ENCODE measurements at places on chromosomes 7 and 10.

DNA sequence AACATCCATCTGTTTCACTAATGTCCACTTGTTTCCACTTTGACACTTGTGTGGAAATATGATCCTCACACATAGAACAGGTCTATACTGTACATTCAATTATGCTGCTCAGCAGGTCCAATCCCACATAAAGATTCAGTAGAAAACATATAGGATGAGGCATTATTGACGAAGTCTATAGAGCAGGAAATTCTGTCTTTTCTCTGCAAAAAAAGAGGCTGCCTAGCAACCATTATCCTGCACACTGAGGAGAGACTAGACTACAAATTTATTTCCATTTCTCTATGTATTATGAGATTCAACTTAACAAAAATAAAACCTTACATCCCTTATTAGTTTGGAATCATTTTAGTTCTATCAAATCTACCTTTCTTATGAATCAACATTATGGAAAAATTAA is 204.6 kb upstream of the POM121L12 start:
- no peak for DNase-seq

DNA sequence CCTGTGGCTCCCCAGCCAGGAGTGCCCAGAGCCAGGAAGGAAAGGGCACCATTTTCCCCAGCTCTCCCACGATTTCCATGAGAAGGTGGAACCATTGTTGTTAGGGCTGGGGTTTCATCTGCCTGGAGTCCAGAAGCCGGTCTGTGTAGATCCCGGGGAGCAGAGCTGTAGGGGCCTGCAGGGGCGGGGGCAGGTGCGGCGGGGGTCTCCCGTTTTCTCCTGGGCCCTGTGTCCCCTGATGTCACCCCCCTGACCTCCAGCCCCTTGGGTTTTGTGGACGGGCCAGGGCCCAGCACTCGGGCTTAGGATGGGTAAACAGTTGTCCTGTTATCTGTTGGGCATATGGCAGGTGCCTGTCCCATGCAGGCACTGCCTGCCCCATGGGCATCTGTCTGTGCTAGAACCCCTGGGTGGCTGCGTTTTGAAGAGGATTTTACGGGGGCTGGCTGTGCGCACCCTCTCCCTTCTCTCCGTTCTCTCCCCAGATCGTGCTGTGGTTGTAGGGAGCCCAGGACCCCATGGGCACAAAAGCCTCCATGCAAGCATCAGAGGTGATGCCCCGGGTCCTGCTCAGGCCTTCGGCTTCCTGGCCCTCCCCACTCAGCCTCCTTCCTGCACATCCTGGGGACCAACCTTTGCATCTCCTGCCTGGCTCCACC is 158.8 kb downstream of the WDR37 start:
- no peak for DNase-seq

DNA sequence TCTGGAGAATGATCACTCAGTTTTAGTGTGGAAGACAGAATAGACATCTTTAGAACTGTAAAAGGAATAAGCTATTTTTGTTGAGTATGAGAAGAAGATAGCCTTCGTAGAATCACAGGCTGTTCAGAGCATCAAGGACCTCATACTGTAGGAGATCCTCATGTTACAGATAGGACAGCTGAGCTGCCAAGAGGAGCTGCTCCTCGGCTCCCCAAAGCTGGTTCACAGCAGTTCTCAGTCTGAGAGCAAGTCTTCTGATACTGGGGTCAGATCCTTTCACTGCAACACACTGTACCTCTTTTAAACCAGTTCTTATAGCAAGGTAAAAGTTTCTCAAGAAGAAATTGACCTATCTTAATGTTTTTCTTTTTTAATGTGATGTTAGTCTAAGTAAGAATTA is 17.1 kb downstream of the CCNY start:
- no peak for DNase-seq

- peak; percentile 33 for DNase-seq
These were observed 31.2 kb downstream of the SMNDC1 start for GRCh38 chr10:110273474-110273873.

GRCh38 chr10:44990965-44991364 is 9.8 kb upstream of the ZNF22 start:
- DNase-seq, result no peak

GRCh38 chr7:33671531-33672262 is 233.6 kb upstream of the BMPER start:
- no peak for DNase-seq

DNA sequence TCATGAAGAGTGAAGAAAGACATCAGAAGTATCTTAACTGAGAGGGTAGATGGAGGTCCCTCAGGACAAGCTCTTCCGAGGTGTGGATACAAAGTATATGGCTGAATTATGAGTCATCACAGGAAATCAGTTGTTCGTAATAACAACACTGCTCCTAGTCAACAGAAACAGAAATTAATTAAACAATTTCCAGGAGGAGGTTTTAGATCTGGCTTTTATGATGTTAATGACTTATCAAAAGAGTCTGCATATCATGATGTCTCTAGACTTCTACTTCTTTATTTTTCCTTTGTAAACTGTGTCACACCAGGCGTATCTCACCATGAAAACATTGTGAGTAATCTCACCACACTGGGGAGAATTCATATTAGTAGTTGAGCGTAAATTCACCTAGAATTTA is 31.2 kb downstream of the OSBPL3 start:
- peak; percentile 46 for DNase-seq

DNA sequence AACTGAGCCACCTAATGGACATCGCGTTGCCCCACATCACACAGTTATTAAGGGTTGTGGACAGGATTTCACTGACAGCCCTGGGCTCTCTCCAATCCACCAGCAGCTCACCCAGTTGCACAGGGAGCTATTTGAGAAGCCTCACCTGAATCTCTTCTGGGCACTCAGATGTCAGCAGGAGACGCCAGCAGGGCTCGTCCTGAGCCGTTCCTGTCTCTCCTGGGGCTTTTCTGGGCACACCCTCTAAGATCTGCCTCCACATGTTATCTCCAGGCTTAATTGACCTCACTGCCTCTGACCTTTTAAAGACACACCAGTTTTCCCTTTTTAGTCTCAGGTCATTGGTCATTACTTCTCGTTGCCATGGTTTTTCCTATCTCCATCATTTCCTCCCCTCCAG is 63.0 kb downstream of the GRID1 start:
- no peak for DNase-seq

- DNase-seq, result no peak
These were observed 2.2 kb downstream of the FGFBP3 start for GRCh38 chr10:91907033-91907594.

- peak; percentile 71 for DNase-seq
These were observed 41.4 kb upstream of the MAP3K8 start for GRCh38 chr10:30392564-30392990.

GRCh38 chr7:145698526-145699262 is 417.9 kb upstream of the CNTNAP2 start:
- DNase-seq, result no peak

DNA sequence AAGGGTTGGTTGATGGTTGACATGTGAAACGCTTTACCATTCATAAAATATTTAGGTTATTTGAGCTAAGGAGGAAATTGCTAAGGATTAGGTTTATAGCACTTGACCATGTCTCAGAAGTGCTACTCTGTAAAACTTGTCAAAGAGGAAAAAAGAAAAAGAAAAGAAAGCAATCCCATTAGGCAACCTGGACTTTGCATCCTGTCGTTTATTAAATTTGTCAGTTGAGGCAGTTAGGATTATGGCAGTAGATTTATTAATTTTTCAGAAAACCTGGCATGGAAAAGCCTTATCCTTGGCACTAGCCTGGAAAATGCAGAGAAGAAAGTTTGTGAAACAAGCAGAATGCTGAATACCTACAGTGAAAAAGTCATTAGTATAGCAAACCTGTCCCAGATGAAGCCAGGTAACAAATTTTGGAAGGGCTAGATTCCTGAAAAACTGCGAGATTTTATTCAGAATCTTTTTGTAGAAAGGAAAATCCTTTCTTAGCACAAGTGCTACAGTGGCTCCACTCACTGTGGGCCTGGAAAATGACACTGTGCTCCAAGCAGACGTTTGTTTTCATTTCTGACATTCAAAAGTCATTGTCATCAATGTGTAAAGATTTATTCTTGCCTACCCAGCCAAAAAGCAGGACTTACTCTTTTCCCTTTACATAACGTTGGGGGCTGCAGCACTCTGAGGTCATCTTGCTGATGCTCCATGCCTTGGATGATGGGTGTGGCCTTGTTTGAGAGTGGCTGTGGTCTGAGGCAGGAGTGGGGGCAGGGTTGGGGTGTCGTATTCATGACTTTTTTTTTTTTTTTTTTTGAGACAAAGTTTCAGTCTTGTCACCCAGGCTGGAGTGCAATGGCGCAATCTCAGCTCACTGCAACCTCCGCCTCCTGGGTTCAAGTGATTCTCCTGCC is 664.9 kb downstream of the SUGCT start:
- DNase-seq, result peak; percentile 22

- no peak for DNase-seq
These were observed 4.4 kb downstream of the PSPH start for GRCh38 chr7:56046721-56047445.

GRCh38 chr10:73359492-73359891 is 828 bp upstream of the CFAP70 start:
- DNase-seq, result peak; percentile 29

DNA sequence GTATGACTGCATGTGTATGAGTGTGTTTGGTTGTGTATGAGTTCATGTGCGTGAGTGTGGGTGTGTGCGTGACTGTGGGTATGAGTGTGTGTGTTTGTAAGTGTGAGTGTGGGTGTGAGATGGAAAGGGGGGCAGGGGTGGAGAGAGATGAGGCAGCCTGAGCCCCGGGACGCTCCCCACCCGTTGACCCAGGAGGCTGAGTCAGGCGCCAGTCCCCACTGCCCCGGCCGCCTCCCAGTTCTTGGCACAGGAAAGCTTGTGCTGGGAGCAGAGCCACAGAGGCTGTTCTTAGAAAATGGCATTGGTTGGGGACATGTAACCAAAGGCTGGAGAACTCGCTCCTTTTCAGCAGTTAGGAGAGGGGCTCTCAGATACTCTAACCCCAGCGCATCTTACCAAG is 27.8 kb upstream of the NUB1 start:
- DNase-seq, result no peak

- DNase-seq, result peak; percentile 62
These were observed 19.1 kb downstream of the ABLIM1 start for GRCh38 chr10:114638821-114639625.

DNA sequence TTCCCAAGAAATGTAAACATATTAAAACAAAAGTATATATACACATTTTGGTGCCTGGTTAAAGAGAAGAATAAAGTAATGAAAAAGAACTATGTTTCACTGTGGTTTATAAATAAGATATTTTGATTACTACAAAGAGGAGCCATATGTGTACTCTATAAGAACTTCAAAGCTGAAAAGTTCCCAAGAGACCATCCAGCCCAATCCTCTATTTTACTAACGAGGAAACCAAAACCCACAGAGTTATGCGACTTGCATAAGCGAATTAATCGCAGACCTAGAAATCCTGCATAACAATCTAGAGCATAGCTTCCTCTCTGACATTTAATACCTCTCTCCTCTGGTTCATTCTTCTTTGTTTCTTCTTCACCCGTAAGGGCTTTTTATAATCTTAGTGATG is 937.1 kb downstream of the CNTNAP2 start:
- peak; percentile 7 for DNase-seq

GRCh38 chr7:101100858-101101847 is 15.9 kb downstream of the TRIM56 start:
- DNase-seq, result no peak

- peak; percentile 80 for DNase-seq
These were observed 156.0 kb downstream of the SEMA3D start for GRCh38 chr7:85030893-85031292.

DNA sequence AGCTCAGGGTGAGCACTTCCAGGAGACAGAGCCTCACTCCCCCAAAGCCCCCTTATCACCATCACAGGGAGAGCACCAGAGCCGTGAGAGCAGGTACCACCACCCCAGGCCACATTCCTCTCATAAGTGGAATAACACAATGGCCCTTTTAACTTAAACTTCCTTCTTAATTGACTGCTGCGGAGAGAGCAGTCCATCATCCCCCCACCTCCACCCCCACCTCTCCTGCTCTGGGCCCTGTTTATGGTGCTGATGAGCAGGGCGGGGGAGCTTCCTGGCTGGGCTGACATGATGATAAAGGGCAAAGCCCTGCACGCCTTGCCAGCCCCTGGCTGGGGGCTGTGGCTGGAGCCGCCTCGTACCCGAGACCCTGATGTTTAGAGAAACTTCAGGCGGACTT is 81.4 kb upstream of the PODXL start:
- no peak for DNase-seq

GRCh38 chr10:93762979-93763391 is 5.2 kb downstream of the LGI1 start:
- DNase-seq, result no peak

- no peak for DNase-seq
These were observed 4.2 kb downstream of the CYP26A1 start for GRCh38 chr10:93077860-93078337.

DNA sequence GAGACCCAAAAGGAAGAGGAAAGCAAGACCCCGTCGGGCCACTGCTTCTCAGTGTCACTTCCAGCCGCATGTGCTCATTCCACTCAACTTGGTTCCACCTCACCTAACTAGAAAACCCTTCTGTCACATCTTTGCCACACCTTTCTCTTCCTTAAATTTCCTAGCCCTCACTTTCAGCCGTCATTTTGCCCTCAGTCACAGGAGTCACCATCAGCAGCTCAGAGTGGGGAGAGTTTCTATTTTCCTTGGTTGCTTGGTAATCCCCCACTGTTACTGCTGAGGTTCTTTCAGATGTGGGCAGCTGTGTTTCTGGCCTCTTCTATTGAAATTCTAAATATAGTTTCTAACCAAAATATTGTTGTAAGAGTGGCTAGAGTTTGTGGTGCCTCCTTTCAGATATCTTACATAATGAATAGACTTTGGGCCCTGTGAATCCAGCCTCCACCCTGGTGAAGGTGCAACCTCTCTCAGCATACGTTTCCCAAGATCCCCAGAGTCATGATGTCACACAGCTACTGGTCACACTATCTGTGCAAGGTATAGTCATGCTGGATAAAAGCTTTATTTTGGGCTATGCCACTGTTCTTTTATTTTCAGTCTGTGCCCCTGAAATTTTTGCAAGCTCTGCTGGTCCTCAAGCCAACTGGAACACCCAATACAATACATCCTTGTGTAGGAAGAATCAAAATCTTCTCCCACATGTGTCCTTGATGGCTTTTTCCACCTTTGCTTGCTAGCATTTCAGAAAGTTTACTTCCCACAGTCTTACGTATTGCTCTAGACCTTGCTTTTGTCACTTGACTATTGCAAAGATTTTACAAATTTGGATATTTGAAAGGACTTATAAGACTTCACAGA is 9.2 kb downstream of the AGBL3 start:
- DNase-seq, result no peak

All from SW480 (cell line).